ENCODE measurements at places on chromosomes 2 and 18. TPM values are rescaled to one million over a fixed set of nuclear protein-coding genes. Genes with fewer than 3 reads are reported as not detected.

Gene TYW5
- 7.0 TPM for polyA plus RNA-seq

Gene PARD6G
- 0.42 TPM for polyA plus RNA-seq

Gene DNAJC5G
- not detected for polyA plus RNA-seq

Gene TRIM43
- polyA plus RNA-seq = not detected

Gene ANKRD30B
- polyA plus RNA-seq = not detected

- H3K27me3 ChIP-seq = no peaks in the 10 kb centered on the region
- H3K4me3 ChIP-seq = no peak overlapping the region
- no peaks in the 10 kb centered on the region for H3K36me3 ChIP-seq
- H3K27ac ChIP-seq = no peak overlapping the region
Observed at GRCh38 chr2:9164112-9164608, 42.5 kb upstream of the ASAP2 start.

DNA sequence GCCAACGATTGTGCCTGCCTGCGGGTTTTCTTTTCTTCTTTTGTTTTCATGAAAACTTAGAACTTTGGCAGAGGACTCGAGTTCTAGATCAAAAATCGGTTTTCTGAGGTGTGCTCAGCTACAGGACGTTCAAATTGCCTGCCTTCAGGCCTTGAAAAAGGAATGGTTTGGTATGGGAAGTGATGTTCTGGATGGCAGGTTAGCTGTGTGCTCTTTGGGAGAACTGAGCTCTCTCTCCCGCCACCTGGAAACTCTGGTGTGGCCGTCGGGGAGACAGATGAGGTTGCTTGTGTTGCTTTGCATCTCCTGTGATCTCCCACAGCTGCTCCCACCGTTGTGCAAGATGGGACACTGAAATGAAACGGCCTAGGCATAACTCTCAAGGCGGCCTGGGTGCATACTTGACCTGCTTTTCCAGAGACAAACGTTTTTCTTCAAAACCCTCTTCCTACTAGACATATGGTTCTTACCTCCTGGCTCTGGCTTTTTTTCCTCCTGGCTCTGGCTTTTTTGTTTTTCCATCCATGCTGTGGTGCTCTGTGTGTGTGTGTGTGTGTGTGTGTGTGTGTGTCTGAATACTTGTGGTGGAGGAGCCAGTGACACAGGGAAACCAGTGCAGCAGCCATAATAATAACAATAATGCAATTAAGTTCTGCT, 2.0 kb downstream of the FMNL2 start:
- no peaks in the 10 kb centered on the region for H3K27me3 ChIP-seq
- H3K4me1 ChIP-seq = peaks cover 16% of the 10 kb centered on the region
- H3K27ac ChIP-seq = peak overlapping the region; percentile 63
- peak overlapping the region; percentile 85 for H3K4me3 ChIP-seq
- H3K36me3 ChIP-seq = no peaks in the 10 kb centered on the region

DNA sequence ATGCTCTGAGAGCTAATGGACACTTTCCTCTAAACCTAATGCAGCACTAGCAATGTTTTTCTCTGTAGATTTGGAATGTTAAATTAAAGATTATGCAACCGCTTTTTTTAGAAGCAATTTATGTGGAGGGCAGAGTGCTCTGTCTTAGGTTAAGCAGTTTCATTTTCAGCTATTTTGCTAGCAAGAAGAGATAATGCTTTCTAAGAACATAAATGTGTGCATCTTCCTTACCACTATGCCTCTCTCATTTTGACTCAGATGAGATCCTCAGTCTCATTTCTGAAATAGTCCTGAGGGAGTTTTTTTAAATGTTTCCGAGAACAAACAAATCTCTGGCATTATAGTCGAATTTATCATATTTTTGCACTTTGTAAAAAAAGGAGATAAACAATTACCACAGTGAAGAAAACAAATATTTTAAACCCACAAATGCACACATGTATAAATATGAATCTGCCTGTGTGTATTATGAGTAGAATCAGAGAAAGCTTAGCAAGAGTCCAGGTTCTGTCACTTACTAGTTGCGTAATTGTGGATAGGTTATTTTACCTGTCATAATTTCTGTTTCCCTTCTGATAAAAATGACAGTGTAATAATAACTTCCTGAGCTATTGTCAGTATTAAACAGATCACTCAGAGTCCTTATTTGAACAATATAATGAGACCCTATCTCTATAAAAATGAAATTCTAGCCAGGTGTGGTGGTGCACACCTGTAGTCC, 207.7 kb upstream of the CRIM1 start:
- DNase-seq = peak; percentile 1
- 0 out of 2 replicates have a peak overlapping the region, but pooled peaks have one; percentile 19 for H3K4me3 ChIP-seq
- no peaks in the 10 kb centered on the region for H3K4me1 ChIP-seq
- H3K27me3 ChIP-seq = no peaks in the 10 kb centered on the region
- H3K27ac ChIP-seq = no peak overlapping the region
- no peaks in the 10 kb centered on the region for H3K36me3 ChIP-seq

- DNase-seq = no peak
- no peaks in the 10 kb centered on the region for H3K27me3 ChIP-seq
- H3K4me1 ChIP-seq = no peaks in the 10 kb centered on the region
- no peak overlapping the region for H3K27ac ChIP-seq
Observed at GRCh38 chr18:5214583-5215351, 17.7 kb upstream of the AKAIN1 start.

- H3K36me3 ChIP-seq = peaks cover 18% of the 10 kb centered on the region
- no peak overlapping the region for H3K27ac ChIP-seq
- peaks cover 5% of the 10 kb centered on the region for H3K4me1 ChIP-seq
- no peaks in the 10 kb centered on the region for H3K27me3 ChIP-seq
Observed at GRCh38 chr18:10558243-10558966, 32.6 kb downstream of the NAPG start.

DNA sequence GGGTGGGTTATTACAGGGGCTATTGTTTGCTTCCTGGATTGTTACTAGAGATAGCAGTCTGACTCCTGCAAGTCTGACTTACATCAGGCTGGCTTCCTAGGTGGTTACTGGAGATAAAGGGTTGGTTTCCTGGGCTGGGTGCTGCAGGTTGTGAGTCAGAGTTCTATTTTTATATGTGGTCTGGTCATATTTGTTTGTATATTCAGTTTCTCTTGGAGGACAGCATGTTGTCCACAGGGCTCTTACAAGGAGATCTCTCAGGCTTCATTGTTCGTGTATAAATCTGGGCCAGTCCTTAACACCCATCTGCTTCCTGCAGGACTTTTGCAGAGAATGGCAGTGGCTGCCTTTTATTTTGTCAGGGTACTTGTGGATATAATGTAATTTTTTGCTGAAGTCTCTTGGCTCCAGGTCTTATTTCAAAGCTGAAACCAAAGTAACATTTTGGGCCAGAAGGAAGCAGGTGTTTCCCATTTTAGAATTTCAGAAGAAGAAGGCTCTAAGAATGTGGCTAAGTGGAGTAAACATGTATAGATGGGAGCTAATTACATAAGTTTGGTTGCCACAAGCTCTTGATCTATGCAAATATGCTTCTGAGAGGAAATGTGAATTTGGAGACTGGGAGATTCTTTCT, 65.9 kb upstream of the SLC16A14 start:
- no peak overlapping the region for H3K4me3 ChIP-seq
- peak; percentile 66 for DNase-seq
- no peaks in the 10 kb centered on the region for H3K27me3 ChIP-seq
- no peak overlapping the region for H3K27ac ChIP-seq
- no peaks in the 10 kb centered on the region for H3K4me1 ChIP-seq
- no peaks in the 10 kb centered on the region for H3K36me3 ChIP-seq

DNA sequence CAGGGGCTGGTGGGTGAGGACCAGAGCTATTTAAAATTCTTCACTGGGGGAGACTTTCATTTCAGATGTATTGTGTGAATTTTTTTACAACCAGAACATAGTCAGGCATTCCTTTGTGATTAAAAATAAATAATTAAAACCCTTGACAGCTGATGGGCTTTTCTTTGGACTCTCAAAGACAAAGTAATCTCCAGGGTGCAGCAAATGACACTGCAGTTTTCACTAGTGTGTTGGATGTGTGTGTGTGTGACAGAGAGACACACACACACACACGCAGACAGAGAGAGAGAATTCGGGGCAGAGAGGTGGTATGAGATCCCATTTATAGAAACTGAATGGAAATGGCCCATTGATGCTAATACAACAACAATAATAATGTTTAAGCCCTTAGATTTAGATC, 10.3 kb upstream of the GALNT14 start:
- H3K27ac ChIP-seq = no peak overlapping the region
- H3K4me3 ChIP-seq = no peak overlapping the region
- peaks cover 17% of the 10 kb centered on the region for H3K27me3 ChIP-seq

GRCh38 chr2:84697895-84698294, 181.6 kb downstream of the DNAH6 start:
- no peaks in the 10 kb centered on the region for H3K27me3 ChIP-seq
- peak; percentile 7 for DNase-seq
- no peak overlapping the region for H3K27ac ChIP-seq
- H3K4me3 ChIP-seq = no peak overlapping the region
- peaks cover 10% of the 10 kb centered on the region for H3K4me1 ChIP-seq
- H3K36me3 ChIP-seq = no peaks in the 10 kb centered on the region

DNA sequence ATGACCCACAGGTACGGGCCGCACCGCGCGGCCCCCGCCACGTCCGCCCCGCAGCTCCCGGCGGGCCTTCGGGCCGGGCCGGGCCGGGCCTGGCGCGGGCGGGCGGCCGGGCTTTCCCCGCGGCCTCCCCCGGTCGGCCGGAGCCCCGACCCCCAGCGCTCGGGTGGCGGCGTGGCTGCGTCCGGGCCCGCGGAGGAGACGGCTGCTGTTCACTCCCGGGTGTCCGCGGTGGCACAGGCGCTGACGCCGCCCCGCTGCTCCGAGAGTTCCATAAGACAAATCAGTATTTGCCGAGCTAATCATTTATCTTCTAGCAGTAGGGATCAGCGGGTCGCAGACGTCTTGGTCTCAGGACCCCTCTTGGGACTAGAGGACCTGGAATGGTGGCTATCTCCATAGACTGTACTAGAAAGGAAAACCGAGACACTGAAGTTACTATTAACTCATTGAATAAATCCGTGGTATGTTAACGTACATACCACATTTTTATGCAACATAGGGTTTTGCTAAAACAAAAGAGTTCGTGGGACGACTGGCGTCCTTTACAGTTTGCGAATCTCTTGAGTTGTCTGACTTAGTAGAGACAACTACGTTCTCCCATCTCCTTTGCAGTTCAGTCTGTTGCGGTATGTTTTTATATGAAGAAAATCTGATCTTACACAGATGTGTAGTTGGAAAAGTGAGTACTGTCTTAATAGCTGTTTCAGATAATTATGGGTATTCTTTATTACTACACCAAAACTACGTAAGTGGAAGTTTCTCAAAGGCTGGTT, 500 bp downstream of the LIMS1 start:
- H3K27me3 ChIP-seq = no peaks in the 10 kb centered on the region
- peaks cover 21% of the 10 kb centered on the region for H3K4me1 ChIP-seq
- DNase-seq = peak; percentile 70
- peak overlapping the region; percentile 97 for H3K4me3 ChIP-seq
- peak overlapping the region; percentile 87 for H3K27ac ChIP-seq
- H3K36me3 ChIP-seq = no peaks in the 10 kb centered on the region

GRCh38 chr2:223306371-223306770, 254.4 kb downstream of the KCNE4 start:
- H3K36me3 ChIP-seq = no peaks in the 10 kb centered on the region
- H3K27me3 ChIP-seq = no peaks in the 10 kb centered on the region
- H3K4me3 ChIP-seq = no peak overlapping the region
- H3K27ac ChIP-seq = no peak overlapping the region
- no peaks in the 10 kb centered on the region for H3K4me1 ChIP-seq

DNA sequence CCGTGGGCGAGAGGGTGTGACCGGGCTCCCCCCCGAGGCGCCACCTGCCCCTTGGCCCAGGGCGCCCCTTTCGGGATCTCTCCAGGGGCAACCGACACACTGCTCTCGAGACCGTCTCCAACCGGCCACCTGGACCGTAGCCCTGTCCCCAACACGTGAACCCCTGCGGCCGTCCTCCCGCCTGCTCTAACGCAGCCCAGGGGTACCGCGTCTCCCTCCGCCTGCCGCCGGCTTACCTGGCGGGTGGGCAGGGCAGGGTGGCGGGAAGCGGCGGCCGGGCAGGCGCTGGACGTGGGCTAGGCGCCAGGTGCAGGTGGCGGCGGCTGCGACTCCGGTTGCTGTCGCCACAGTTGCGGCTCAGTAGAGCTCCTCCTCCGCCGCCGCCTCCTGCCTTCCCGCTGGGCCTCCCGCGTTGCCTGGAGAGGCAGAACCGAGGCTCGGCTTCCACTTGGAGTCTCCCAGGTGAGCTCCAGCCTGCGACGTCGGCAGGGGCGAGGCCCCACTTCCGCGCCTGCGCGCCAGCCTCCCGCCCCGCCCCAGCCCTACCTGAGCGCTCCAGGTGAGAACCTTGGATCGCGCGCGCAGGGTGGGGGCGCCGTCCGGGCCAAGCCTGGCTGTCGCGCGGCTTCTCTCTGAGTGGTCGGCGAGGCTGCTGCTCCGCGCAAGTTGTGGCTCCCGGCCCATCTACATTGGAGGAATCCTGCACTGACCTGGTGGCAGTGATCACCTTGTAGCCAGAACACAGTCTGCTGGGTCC, at the start of gene GALNT3:
TSS of gene GALNT3 (minus strand) at position 469 of the 757 bp plus-strand sequence. CDS start 23,547 bp downstream, outside the sequence.
- peak; percentile 40 for DNase-seq
- H3K4me3 ChIP-seq = peak within 1 kb of the TSS; percentile 67
- H3K4me1 ChIP-seq = peaks cover 27% of the 10 kb centered on the region
- H3K27ac ChIP-seq = no peak within 1 kb of the TSS

DNA sequence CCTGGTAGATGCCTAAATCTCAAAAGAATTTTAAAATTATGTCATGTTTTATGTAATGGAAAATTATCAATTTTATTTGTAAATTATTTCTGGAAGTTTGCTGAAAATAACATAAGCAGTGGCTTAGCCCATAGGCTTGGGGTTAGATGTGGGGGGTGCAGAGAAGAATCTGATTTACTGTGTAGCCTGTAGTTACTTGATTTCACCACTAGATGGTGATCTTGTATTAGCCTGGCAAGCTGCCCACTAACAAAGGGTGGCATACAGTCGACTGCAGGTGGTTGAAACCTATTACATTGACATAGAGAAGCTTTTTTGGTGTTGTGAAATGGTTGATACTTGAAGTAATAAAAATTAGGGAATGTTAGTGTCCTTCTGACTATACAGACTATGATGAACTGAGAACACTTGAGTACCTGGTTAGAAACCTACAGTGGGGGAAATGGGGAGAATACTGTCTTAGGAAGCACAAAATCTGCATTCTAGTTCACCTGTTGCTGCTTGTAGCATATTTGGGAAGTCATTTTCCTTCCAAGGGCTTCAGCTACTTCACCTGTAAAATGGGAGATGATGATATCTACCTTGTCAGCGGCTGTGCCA, 191.0 kb upstream of the LHCGR start:
- H3K27me3 ChIP-seq = peaks cover 5% of the 10 kb centered on the region
- peak; percentile 62 for DNase-seq
- H3K36me3 ChIP-seq = no peaks in the 10 kb centered on the region
- H3K27ac ChIP-seq = no peak overlapping the region

DNA sequence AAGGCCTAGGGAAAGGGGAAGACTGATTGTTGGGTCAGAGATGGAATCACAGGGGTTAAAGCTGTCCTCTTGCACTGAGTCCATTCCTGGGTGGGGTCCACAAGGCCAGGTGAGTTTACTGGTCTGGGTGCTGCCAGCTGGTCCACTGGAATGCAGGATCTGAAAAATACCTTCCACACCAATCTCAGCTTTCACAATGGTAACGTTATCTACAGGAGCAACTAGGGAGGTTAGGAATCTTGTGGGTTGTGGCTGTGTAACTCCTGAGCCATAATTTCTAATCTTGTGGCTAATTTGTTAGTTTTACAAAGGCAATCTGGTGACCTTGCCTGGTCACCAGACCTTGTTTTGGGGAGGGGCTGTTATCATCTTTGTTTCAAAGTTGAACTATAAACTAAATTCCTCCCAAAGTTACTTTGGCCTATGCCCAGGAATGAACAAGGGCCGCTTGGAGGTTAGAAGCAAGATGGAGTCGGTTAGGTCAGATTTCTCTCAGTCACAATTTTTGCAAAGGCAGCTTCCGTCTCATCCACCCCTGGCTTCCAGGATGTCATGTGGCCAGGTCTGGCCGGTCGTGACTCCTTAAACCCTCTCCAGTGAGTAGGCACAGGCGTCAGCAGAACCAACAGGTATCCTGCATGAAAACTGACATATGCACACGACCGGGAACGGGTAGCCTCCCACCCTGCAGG, 123.3 kb upstream of the SH3BP4 start:
- no peaks in the 10 kb centered on the region for H3K36me3 ChIP-seq
- DNase-seq = no peak
- no peaks in the 10 kb centered on the region for H3K27me3 ChIP-seq
- H3K27ac ChIP-seq = no peak overlapping the region
- peaks cover 16% of the 10 kb centered on the region for H3K4me1 ChIP-seq

Measured in GM23248 (cell line).